B cell (primary cell): ENCODE measurements at places on chromosomes 13 and 19. TPM values are rescaled to one million over a fixed set of nuclear protein-coding genes. Genes with fewer than 3 reads are reported as not detected.

JUND gene
- 5,593 and 7,730 TPM in 2 replicates for polyA plus RNA-seq

GRCh38 chr13:109924376-109924775, 138.0 kb upstream of the IRS2 start:
- no peaks in the 10 kb centered on the region for H3K4me1 ChIP-seq
- H3K27me3 ChIP-seq, result no peaks in the 10 kb centered on the region
- DNase-seq, result no peak
- H3K27ac ChIP-seq, result no peak overlapping the region

DNA sequence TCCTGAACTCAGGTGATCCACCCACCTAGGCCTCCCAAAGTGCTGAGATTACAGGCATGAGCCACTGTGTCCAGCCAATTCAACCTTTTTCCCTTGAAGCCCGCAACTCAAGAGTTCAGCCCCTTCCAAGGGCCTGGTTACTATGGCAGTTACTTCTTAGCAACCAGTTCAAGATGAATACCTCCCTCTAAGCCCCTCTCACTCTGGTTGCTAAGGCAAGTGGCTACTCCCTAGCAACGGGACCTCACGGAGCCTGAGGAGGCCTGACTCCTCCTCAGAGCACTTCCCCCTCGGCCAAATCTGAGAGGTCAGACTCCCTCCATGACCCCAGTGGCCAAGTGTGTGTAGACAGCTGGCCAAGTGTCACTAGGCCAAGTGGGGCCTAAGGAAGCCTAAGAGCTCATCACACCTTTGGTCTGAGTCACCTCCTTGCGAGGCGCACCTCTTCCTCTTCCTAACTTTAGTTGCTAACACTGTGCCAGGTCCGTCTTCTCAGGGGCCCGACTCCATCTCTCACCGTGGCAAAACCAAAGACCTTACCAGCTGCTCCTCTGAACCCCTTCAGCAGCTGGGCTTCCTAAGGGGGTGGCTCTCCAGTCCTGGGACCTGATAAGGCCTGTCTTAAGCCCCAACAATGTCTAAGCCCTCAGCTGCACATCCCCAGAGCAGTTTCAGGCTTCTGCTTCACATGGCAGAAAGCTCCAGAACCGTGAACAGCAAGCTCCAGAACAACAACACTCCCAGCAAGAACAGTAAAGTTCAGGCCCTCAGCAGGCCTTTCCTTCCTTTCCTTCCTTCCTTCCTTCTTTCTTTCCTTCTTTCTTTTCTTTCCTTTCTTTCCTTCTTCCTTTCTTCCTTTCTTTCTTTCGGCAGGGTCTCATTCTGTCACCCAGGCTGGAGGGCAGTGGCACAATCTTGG, 9.6 kb downstream of the CD37 start:
- H3K36me3 ChIP-seq, result no peaks in the 10 kb centered on the region
- peak; percentile 22 for DNase-seq
- H3K4me3 ChIP-seq, result no peak overlapping the region

ACP7 gene
- polyA plus RNA-seq, result not detected in 2 replicates

MCEMP1 gene
- polyA plus RNA-seq, result 0.57 and 1.6 TPM in 2 replicates

DNA sequence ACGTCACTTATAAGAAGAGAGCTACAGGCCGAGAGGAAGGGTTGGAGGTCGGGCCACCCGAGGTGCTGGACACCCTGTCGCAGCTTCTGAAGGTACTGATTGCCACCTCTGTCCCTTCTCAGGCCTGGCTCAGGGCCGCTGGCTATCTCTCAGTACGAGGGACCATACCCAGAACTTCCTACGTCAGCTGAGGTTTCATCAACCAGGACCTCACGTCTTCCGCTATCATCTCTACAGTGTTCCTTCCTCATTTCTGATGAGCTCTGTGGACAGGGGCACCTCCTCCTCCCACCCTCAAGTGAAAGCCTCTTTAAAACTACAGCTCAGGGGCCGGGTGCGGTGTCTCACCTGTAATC, 58.2 kb upstream of the USE1 start:
- DNase-seq, result peak; percentile 35
- no peak overlapping the region for H3K4me3 ChIP-seq
- H3K27ac ChIP-seq, result no peak overlapping the region
- no peaks in the 10 kb centered on the region for H3K27me3 ChIP-seq

DNA sequence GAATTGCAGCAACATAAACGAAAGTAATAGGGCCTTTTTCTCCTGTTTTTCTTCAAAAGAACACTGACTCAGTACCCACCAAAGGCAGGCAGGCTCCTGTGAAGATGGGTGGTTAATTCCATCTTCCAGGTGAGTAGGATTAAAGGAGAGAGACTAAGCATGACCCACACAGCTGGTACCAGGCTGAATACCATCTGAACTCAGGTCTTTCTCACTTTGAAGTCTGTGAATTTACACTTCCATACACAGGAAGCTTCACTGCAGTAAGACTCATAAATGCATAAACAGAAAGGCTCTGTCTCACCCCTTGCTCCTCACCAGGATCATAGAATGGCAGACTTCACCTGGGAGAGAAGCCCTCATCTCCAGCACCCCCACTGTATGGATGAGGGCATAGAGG, 194.6 kb downstream of the KLF12 start:
- no peaks in the 10 kb centered on the region for H3K27me3 ChIP-seq
- H3K27ac ChIP-seq, result no peak overlapping the region
- no peak overlapping the region for H3K4me3 ChIP-seq
- peaks cover 9% of the 10 kb centered on the region for H3K36me3 ChIP-seq
- DNase-seq, result no peak

IFI30 gene
- 74.5 and 222 TPM in 2 replicates for polyA plus RNA-seq

OR10H1 gene
- not detected in 2 replicates for polyA plus RNA-seq

GRCh38 chr19:38640368-38640767, 7.1 kb upstream of the ACTN4 start:
- no peaks in the 10 kb centered on the region for H3K27me3 ChIP-seq
- H3K27ac ChIP-seq, result no peak overlapping the region
- DNase-seq, result no peak
- peaks cover 22% of the 10 kb centered on the region for H3K4me1 ChIP-seq
- no peak overlapping the region for H3K4me3 ChIP-seq

- H3K4me1 ChIP-seq, result no peaks in the 10 kb centered on the region
- H3K27ac ChIP-seq, result no peak overlapping the region
- no peaks in the 10 kb centered on the region for H3K27me3 ChIP-seq
- H3K4me3 ChIP-seq, result no peak overlapping the region
- H3K36me3 ChIP-seq, result no peaks in the 10 kb centered on the region
- no peak for DNase-seq
Observed at GRCh38 chr13:93716623-93717022, 490.0 kb downstream of the GPC6 start.

GRCh38 chr13:101529422-101529821, 76.9 kb downstream of the ITGBL1 start:
- H3K27ac ChIP-seq, result no peak overlapping the region
- H3K4me3 ChIP-seq, result no peak overlapping the region
- H3K4me1 ChIP-seq, result no peaks in the 10 kb centered on the region
- no peaks in the 10 kb centered on the region for H3K27me3 ChIP-seq
- DNase-seq, result no peak

GRCh38 chr19:43634068-43634467, 5.6 kb downstream of the CADM4 start:
- H3K27me3 ChIP-seq, result no peaks in the 10 kb centered on the region
- no peak for DNase-seq
- H3K4me1 ChIP-seq, result peaks cover 16% of the 10 kb centered on the region

FBN3 gene
- polyA plus RNA-seq, result not detected in 2 replicates

- no peak overlapping the region for H3K27ac ChIP-seq
- no peak overlapping the region for H3K4me3 ChIP-seq
- H3K36me3 ChIP-seq, result no peaks in the 10 kb centered on the region
- H3K27me3 ChIP-seq, result no peaks in the 10 kb centered on the region
Observed at GRCh38 chr13:98581971-98582702, 5.2 kb upstream of the STK24 start.

DNA sequence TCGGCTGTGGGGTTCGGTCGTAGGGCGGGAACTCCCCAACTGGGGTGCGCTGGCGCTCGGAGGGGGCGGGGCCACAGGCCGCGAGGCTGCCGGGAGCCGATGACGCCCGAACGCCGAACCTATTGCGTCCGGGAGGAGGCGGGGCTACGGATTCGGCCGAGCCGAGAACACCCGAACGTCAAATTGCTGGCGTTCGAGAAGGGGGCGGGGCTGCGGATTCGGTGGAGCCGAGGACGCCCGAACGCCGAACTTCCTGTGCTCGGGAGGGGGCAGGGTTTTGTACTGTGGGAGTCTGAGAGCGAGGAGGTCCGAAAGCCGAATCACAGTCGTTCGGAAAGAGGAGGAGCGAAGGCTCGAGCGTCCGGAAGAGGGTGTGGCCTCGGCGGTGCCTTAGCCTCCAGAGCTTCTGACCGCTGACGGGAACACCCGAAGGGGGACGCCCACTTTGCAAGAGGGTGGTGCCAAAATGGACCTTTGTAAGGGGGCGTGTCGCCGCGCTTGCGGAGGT, 551 bp upstream of the TSEN34 start:
- H3K27me3 ChIP-seq, result no peaks in the 10 kb centered on the region
- peak; percentile 100 for DNase-seq
- peaks cover 18% of the 10 kb centered on the region for H3K4me1 ChIP-seq

B3GNT8 gene
- polyA plus RNA-seq, result 0.06 TPM in 1 of 2 replicates, not detected in the other

DNA sequence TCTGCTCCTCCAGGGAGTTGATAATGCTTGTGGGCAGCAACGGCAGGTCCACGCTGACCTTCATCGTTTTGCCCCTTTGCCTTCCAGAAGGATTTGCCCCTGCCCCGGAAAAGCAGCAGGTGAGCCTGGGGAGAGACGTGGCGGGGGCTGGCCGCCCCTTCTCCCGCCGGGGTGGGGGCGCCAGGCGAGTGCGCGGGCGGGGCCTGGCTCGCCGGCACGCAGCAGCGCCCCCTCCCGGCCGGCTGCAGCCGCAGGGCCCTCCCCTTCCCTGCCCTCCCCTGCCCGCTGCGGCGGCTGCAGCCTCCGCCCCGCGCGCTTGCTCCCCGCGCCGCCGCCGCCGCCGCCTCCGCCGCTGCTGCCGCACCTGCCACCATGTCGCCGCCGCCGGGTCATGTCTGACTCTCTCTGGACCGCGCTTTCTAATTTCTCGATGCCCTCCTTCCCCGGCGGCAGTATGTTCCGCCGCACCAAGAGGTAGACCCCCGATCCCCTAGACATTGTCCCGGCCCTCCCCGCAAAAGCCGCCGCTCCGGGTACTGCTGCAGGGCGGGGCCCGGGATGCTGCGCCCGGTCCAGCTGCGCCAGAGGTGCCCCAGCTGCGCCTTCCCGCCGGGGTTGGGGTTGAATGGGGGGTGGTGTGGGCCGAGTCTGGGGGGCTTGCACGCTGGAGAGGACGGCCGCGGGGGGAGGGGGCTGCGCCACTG, at the start of gene MAST1:
TSS of gene MAST1 (plus strand) at position 334 of the 704 bp plus-strand sequence. CDS start at position 392, 58 bp downstream.
- peaks cover 40% of the 10 kb centered on the region for H3K27me3 ChIP-seq
- no peaks in the 10 kb centered on the region for H3K36me3 ChIP-seq
- H3K4me1 ChIP-seq, result peaks cover 43% of the 10 kb centered on the region
- peak; percentile 74 for DNase-seq

KLK2 gene
- 0.60 and 1.2 TPM in 2 replicates for polyA plus RNA-seq

USHBP1 gene
- 0.03 TPM in 1 of 2 replicates, not detected in the other for polyA plus RNA-seq

- no peak overlapping the region for H3K4me3 ChIP-seq
- no peak overlapping the region for H3K27ac ChIP-seq
- H3K4me1 ChIP-seq, result no peaks in the 10 kb centered on the region
- DNase-seq, result no peak
- H3K27me3 ChIP-seq, result no peaks in the 10 kb centered on the region
Observed at GRCh38 chr13:67736646-67737420, 506.7 kb upstream of the PCDH9 start.

PSG3 gene
- polyA plus RNA-seq, result not detected in 2 replicates

DNA sequence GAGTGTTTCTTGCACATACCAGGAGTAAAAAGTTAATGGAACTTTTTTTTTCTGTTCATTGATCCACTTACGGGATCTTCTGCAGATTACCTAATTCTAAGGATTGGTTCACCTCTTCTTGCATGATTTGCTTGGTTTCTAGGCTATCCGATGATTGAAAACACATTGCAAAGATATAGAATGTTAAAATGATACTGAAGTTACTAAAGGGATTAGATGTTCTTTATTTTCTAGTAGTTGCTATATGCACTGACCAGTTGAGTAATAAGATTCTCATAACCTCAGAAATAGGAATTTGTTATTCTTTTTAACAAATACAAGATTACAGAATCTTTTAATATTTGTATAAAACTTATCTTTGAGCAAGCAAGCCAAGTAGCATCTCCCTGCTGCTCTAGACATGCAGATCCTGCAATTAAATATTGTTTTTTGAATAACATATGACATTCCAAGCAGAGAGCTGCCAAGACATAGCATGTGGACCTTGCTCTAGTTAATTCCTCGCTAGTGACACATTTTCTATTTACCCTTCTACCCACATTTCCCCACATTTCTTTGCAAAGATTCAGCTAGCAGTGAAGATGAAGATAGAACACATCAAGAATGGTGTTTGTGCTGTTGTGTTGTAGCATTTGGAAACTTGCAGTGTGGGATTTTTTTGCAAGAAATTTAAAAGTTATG, 51.7 kb upstream of the RNF113B start:
- no peaks in the 10 kb centered on the region for H3K4me1 ChIP-seq
- no peaks in the 10 kb centered on the region for H3K36me3 ChIP-seq
- DNase-seq, result no peak
- no peak overlapping the region for H3K27ac ChIP-seq
- H3K27me3 ChIP-seq, result no peaks in the 10 kb centered on the region

NLRP11 gene
- polyA plus RNA-seq, result 0.07 and 0.24 TPM in 2 replicates

SLC5A5 gene
- polyA plus RNA-seq, result 0.40 and 0.58 TPM in 2 replicates

- no peak for DNase-seq
- no peak overlapping the region for H3K27ac ChIP-seq
- no peaks in the 10 kb centered on the region for H3K27me3 ChIP-seq
Observed at GRCh38 chr13:108850691-108851090, 221.3 kb downstream of the MYO16 start.

RFPL4A gene
- not detected in 2 replicates for polyA plus RNA-seq

DNA sequence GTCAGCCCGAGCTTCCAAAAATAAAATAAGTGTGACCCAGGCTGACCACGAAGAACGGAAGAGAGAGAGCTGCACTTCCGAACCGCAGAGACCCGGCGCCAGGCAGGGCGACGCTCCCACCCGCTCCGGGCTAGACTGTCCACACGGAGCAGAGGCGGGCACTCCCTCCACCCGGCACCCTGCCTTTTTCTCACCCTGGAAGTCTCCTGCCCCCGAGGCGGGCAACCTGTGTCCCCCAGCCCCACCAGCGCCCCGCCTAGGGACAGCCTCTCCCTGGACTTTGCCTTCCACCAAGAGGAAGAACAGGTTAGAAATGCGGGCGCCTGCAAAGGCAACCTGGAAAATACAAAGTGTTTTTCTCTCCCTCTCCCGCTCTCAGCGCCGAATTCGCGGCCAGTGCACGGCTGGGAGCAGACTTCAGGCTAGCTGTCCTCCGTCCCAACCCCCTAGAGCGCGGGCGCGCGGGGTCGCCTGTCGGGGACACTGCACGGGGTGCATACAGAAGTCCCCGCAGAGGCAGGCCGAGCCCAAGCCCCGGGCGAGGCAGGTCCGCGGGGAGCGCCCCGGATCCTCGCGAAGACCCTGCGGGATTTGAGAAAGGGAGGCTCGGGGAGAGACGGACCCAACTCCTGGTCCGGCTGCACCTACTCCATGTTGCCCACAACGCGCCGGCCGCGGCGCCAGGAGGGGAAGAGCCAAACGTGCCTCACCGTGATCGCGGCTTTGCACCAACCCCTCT, 845 bp downstream of the SPRY2 start:
- H3K27me3 ChIP-seq, result peaks cover 33% of the 10 kb centered on the region
- no peaks in the 10 kb centered on the region for H3K36me3 ChIP-seq
- H3K4me3 ChIP-seq, result peak overlapping the region; percentile 56
- H3K4me1 ChIP-seq, result peaks cover 39% of the 10 kb centered on the region
- no peak for DNase-seq
- H3K27ac ChIP-seq, result no peak overlapping the region
